ENCODE measurements at places on chromosomes 5 and 9. TPM values are rescaled to one million over a fixed set of nuclear protein-coding genes. Genes with fewer than 3 reads are reported as not detected.

GRCh38 chr5:102713278-102713677 lies 41.8 kb upstream of the PAM start:
- DNase-seq, result no peak
- peaks cover 6% of the 10 kb centered on the region for H3K4me1 ChIP-seq
- H3K36me3 ChIP-seq, result no peaks in the 10 kb centered on the region

GRCh38 chr5:125283372-125283771 lies 536.9 kb upstream of the ZNF608 start:
- H3K36me3 ChIP-seq, result no peaks in the 10 kb centered on the region
- no peaks in the 10 kb centered on the region for H3K27me3 ChIP-seq
- H3K4me3 ChIP-seq, result no peak overlapping the region
- no peak overlapping the region for H3K27ac ChIP-seq
- H3K4me1 ChIP-seq, result no peaks in the 10 kb centered on the region
- DNase-seq, result no peak

DNA sequence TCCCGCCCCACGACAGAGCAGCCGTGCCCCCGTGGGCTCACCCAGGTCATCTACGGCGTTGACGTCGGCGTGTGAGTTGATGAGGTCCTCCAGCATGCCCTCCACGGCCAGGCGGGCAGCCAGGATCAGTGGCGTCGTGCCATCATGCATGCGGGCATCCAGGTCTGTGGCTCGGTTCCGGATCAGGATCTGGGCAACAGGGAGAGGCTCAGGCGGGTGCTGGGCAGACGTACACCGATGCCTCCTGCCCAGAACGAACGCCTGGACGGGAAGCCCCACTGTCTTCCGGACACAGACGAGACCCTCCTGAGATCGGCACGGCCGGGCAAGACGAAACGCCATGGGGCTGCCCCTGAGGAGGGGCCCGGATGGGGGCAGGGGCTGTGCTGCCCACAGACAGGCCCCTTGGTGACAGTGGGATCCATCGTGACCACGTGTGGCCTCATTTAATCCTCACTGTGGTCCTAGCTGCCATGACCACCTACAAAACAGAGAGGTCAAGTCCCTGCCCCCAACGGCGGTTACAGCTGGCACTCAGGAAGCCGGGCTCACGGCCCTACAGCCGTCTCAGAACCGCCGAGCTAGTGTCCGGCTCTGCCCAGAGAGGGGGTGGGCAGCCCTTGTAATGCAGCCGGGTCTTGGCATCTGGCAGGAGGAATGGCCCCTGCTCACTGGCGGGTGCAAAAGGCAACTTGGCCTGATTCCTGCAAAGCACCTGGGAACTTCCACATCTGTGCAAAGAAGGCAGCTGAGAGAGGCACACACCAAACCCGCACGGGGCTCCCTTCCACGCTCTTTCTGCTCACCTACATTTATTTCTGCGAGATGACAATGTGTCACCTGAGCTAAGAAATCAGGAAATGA lies 16.5 kb upstream of the SEC16A start:
- H3K27ac ChIP-seq, result no peak overlapping the region
- no peak overlapping the region for H3K4me3 ChIP-seq
- no peaks in the 10 kb centered on the region for H3K4me1 ChIP-seq
- DNase-seq, result no peak

DNA sequence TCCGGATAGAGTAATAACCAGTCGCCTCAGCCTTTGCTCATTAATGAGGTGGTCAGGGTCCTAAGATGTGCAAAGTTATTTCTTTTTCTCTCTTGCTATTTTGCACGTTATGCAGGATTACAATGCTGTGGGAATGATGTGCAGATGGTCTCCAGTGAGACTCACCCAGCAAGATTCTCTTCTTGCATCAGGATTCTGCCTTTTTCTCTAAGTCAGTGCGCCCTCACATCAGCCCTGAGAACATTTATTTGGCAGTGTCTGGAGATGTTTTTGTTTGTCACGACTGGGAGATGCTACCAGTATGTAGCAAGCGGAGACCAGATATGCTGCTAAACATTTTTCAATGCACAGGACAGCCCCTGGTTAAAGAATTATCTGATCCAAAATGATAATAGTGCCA lies 280.3 kb upstream of the WWC1 start:
- no peak overlapping the region for H3K27ac ChIP-seq
- no peak overlapping the region for H3K4me3 ChIP-seq
- H3K4me1 ChIP-seq, result no peaks in the 10 kb centered on the region
- DNase-seq, result no peak

The DMRT3 gene
- total RNA-seq, result not detected

- H3K27ac ChIP-seq, result no peak overlapping the region
- DNase-seq, result no peak
- H3K36me3 ChIP-seq, result no peaks in the 10 kb centered on the region
- H3K4me1 ChIP-seq, result no peaks in the 10 kb centered on the region
- no peaks in the 10 kb centered on the region for H3K27me3 ChIP-seq
Measured at GRCh38 chr9:3836011-3836410, 310.2 kb upstream of the RFX3 start.

DNA sequence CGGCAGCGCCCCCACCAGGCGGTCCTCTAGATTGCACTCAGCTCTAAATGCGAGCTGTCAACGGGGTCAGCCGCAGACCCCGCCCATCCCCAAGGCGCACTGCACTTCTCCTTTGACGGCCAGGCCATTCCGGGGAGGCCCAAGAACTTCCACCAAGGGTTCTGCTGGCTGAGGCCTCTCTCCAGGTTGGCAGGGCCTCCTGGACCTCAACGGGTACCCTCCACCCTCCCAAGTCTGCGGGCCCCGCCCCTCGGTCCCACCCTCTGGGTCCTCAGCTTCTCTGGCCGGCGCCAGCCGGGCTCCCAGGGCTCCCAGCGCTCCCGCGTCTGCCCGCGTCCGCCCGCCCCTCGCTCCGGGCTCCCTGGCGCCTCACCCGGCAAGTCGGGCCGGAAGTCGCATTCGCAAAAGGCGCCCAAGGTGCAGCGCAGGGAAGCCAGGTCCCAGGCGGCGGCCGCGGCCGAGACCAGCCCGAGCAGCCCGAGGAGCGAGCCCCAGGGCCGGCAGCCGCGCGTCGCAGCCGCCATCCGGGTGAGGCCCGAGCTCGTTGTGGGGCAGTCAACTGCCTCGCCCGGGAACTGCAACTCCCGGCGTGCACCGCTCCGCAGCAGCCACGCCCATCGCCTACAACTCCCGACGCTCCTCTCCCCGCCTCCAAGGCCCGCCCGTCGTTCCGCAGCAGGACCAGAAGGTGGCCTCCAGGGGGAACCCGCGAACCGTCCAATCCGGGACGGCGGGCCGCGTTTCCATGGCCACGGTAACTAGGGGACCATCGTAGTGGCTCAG lies at the start of gene TOR2A:
Gene TOR2A (minus strand): TSS at position 548 of the 783 bp plus-strand sequence. CDS start 24 bp downstream, at position 524.
- H3K36me3 ChIP-seq, result peaks cover 3% of the 10 kb centered on the region
- peak within 1 kb of the TSS; percentile 86 for H3K27ac ChIP-seq
- H3K27me3 ChIP-seq, result no peaks in the 10 kb centered on the region
- DNase-seq, result peak; percentile 98
- peaks cover 13% of the 10 kb centered on the region for H3K4me1 ChIP-seq

The ANGPTL2 gene
- not detected for total RNA-seq

- no peak overlapping the region for H3K27ac ChIP-seq
- H3K36me3 ChIP-seq, result peaks cover 5% of the 10 kb centered on the region
- H3K27me3 ChIP-seq, result no peaks in the 10 kb centered on the region
- H3K4me3 ChIP-seq, result no peak overlapping the region
- no peaks in the 10 kb centered on the region for H3K4me1 ChIP-seq
- no peak for DNase-seq
Measured at GRCh38 chr5:37034955-37035354, 158.4 kb downstream of the NIPBL start.

GRCh38 chr5:7261049-7261448 lies 134.9 kb upstream of the ADCY2 start:
- H3K4me1 ChIP-seq, result no peaks in the 10 kb centered on the region
- H3K27me3 ChIP-seq, result peaks cover 2% of the 10 kb centered on the region
- no peak overlapping the region for H3K27ac ChIP-seq
- H3K4me3 ChIP-seq, result no peak overlapping the region
- H3K36me3 ChIP-seq, result no peaks in the 10 kb centered on the region

The TMEM174 gene
- not detected for total RNA-seq

DNA sequence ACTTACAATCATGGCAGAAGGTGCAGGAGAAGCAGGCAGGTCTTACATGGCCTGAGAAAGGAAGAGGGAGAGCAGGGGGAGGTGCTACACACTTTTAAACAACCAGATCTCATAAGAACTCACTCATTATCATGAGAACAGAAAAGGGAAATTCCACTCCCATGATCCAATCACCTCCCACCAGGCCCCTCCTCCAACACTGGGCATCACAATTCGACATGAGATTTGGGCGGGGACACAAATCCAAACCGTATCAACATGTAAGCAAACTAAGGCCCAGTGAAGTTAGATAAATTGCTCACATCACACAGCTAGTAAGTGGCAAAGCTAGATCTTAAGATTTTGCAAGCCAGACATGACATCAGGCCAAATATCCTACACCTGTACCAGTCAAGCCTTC lies 48.3 kb upstream of the RIC1 start:
- H3K27ac ChIP-seq, result no peak overlapping the region
- peaks cover 46% of the 10 kb centered on the region for H3K4me1 ChIP-seq
- peaks cover 3% of the 10 kb centered on the region for H3K36me3 ChIP-seq
- no peaks in the 10 kb centered on the region for H3K27me3 ChIP-seq
- no peak overlapping the region for H3K4me3 ChIP-seq

DNA sequence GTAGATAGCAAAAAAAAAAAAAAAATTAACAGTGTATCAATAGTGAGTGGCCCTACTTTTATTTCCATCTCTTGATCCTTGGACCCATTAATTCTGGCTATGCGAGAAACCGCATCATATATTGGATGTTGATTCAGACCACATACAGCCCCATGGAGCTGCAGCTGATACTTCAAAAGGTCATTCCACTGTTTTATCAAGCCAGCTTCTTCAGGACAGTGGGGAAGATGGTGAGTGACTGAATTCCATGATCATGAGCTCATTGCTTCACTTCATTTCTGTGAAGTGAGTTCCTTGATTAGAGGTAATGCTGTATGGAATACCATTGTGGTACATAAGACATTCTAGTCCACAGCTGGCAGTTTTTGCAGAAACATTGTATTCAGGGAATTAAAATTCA lies 222.9 kb upstream of the MEF2C start:
- no peaks in the 10 kb centered on the region for H3K4me1 ChIP-seq
- H3K27me3 ChIP-seq, result no peaks in the 10 kb centered on the region
- H3K27ac ChIP-seq, result no peak overlapping the region

- peak overlapping the region; percentile 62 for H3K27ac ChIP-seq
- no peak overlapping the region for H3K4me3 ChIP-seq
- H3K27me3 ChIP-seq, result no peaks in the 10 kb centered on the region
- no peaks in the 10 kb centered on the region for H3K36me3 ChIP-seq
- peaks cover 21% of the 10 kb centered on the region for H3K4me1 ChIP-seq
Measured at GRCh38 chr5:14946815-14947620, 75.4 kb upstream of the ANKH start.

The PCDHGA3 gene
- total RNA-seq, result not detected

The DCAF12 gene
- 37.0 TPM for total RNA-seq

The HSD17B4 gene
- total RNA-seq, result 85.6 TPM

DNA sequence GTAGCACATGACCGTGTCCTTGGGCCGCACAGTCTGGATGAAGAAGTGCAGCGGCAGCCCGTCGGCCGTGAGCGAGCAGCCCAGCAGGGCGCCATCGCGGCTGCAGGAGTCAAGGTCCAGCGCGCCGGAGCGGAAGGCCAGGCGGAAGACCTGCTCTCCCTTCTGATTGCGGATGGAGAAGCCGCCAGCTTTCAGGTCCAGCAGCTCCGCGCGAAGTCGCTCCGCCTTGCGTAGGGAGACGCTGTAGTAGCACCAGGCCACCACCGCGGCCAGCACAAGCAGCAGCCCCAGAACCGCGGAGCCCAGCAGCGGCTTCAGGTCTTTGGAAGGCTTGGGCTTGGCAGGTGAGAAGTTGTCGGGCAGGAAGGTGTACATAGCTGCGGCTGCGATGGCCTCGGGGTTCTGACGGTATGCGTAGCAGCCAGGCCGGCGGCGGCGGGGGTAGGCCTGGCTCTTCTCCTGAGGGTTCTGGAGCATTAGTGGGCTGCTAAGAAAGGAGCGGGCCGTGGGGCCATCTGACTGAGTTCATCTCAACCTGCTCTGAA lies 4.2 kb downstream of the MYORG start:
- H3K27me3 ChIP-seq, result no peaks in the 10 kb centered on the region
- H3K4me1 ChIP-seq, result peaks cover 6% of the 10 kb centered on the region
- no peak overlapping the region for H3K27ac ChIP-seq
- H3K36me3 ChIP-seq, result no peaks in the 10 kb centered on the region
- no peak for DNase-seq

- DNase-seq, result no peak
- H3K27ac ChIP-seq, result no peak overlapping the region
- no peaks in the 10 kb centered on the region for H3K4me1 ChIP-seq
- H3K4me3 ChIP-seq, result no peak overlapping the region
- H3K27me3 ChIP-seq, result peaks cover 4% of the 10 kb centered on the region
Measured at GRCh38 chr5:143713047-143714003, 98.6 kb upstream of the HMHB1 start.

DNA sequence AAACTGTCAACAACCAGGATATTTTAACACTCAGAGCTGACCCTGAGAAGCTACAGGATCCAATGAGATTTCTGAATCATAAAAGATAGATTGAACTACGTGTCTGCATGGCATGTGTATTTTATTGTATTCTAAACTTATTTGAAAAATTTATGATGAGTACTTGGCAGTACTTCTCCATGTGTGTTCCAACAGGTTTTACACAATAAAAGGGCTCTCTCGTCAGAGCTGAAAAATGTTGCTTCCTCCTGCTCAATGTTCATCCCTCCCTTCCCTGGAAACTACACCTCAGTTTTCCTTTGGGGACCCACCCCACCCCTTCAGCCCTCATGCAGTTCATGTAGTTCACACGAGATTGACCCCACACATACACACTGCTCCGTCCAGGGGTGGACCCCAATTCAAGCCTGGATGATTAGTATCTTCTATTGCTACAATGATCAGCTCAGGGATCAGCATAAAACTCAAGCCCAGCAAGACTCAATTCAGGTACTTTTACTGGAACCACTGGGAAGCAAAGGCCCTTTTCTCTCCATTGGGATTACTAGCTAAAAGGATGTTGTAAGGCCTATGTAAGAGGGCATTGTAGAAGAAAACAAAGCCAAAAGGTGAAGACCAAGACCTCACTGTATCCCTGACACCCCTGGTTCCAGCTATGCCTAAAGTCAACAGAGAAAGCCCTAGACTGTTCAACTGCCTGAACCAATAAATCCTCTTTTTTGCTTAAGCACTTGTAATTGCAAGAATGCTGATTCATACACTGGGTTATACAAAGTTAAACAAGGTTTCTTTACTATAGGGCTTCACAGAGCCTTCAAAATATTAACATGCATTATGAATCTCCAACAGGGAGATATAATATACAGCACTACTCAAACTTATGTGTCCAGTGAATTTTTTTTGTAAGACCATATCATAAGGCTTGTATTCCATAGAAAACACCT lies 112.6 kb downstream of the SAXO1 start:
- H3K4me3 ChIP-seq, result no peak overlapping the region
- H3K27me3 ChIP-seq, result peaks cover 3% of the 10 kb centered on the region
- DNase-seq, result no peak
- H3K4me1 ChIP-seq, result no peaks in the 10 kb centered on the region

The DBH gene
- total RNA-seq, result not detected

GRCh38 chr5:78364005-78364404 lies 3.6 kb downstream of the SCAMP1 start:
- H3K27ac ChIP-seq, result no peak overlapping the region
- no peaks in the 10 kb centered on the region for H3K27me3 ChIP-seq
- no peak for DNase-seq
- H3K4me3 ChIP-seq, result no peak overlapping the region
- H3K4me1 ChIP-seq, result peaks cover 36% of the 10 kb centered on the region

GRCh38 chr9:111193095-111193494 lies 136.9 kb downstream of the OR2K2 start:
- no peaks in the 10 kb centered on the region for H3K36me3 ChIP-seq
- no peak overlapping the region for H3K27ac ChIP-seq
- H3K4me3 ChIP-seq, result no peak overlapping the region
- H3K4me1 ChIP-seq, result no peaks in the 10 kb centered on the region

All from activated naive CD4-positive, alpha-beta T cell treated with anti-CD3 and anti-CD28 coated beads for 36 hours (primary cell).